ENCODE measurements at places on chromosomes 7 and 10.

GRCh38 chr7:143909863-143910262 is 7.9 kb upstream of the TCAF1 start:
- DNase-seq: no peak

DNA sequence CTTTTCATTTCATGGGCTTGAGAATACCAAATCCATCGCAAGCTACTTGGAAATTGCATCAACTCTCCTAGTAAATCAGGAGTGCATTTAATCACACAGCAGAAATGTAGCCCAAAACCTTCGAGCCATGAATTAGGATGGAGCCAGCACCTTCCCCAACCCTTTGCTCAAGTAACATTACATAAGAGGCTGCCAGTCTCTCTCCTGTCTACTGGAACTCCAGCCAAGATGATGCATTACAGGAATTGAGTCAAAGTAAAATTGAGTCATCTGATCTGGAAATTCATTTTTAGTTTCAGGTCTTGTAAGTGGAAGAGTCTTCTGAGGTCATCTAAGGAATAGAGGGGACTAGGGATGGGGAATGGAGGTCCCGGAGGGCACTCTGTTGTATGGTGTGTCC is 69.7 kb upstream of the FHIP2A start:
- DNase-seq: no peak

- no peak for DNase-seq
These were observed 103.0 kb upstream of the ANKRD1 start for GRCh38 chr10:91023700-91024398.

GRCh38 chr10:3484306-3485056 is 300.5 kb downstream of the KLF6 start:
- DNase-seq: no peak

DNA sequence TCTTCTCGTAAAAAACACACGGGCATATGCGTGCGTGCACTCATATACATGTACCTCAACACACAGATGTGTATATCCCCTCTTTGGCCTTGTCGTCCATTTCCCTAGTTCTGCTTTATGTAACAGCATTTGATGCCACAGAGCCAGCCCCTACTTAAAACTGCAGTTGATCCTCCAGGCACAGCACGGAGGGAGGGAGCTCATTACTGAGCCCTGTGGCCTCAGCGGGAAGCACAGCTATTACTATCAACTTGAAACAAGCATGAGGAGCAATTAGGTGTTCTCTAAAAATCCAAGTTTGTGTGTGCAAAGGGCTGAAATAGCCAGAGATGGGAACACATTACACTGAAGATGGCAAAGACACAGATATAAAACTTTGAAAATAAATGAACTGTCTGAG is 580.9 kb downstream of the GLRX3 start:
- no peak for DNase-seq

DNA sequence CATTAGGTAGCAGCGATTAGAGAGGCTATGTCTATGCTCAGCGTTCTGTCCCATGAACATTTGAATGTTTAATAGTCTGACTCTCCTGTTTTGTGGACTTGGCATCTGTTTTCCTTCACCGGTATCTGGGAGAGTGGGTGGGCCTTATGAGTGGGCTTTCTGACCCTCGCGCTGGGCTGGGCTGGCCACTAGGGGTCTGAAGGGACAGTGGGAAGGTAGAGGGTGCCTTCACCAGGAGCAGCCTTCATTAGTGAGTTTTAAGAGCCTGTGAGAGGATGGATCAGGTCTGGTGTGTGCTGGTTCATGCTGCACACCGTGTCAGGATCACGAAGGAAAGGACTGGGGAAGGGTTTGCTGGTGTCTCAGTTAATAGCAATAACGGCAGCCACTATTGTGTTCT is 33.4 kb downstream of the DCLRE1A start:
- no peak for DNase-seq

- DNase-seq: no peak
These were observed 543.2 kb upstream of the SEMA3D start for GRCh38 chr7:85730012-85730411.

DNA sequence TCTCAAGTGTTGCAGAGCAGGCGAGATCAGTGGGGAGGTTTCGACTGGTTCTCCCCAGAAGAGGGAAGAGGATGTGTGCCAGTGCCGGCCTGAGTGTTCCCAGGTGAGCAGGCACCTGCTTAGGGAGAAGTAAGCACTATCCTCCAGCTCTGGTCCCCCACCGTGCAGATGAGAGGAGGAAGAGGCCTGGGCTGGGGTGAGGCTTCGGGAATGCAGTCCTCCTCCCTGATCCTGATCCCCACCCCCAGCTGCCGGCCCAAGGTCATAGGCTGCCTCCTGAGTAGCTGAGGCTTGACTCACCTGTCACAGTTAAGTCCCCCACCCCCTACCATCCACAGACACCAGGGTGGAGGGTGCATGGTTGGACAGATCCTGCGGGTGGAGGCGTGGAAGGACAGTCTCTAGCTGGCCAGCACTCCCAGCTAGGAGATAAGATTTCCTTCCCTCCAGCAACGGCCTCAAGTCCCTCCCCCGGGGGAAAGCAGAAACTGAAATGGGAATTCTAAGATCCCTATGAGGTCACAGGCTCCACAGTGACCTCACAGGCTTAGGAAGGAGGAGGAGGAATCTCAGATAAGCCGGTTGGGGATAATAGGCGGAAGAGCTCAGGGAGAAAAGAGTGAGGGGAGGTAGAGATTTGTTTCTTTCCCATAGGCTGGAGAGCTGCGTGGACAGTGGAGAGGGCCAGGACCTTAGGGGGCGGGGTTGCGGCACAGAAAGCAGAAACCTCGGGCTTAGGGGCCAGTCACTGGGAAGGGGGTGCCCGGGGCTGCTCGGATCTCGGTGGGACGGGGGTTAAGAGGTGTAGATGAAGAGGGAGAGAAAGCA is 1.0 kb downstream of the LRCH4 start:
- DNase-seq: no peak

GRCh38 chr7:121873289-121874194 is 581 bp downstream of the PTPRZ1 start:
- DNase-seq: no peak

DNA sequence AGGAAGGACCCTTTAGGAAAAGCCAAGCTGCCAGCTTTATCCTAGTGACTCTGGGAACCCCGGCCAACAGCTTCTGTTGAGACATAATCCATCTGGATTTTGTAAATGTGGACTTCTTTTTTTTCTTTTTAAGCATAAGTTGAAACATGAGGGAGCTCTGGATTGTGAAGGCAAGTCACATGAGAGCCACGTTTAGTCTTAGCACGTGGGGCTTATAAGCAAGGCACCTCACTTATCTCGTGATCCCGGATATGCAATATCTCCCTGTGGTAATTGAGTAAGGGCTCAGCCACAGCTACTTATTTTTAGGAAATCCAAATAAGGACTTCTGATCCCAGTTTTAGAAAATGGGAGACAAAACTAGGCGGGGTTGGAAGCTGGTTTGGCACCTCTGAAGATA is 111.2 kb upstream of the PTN start:
- DNase-seq: no peak

- no peak for DNase-seq
These were observed 126.6 kb upstream of the RAB11FIP2 start for GRCh38 chr10:118173296-118173695.

DNA sequence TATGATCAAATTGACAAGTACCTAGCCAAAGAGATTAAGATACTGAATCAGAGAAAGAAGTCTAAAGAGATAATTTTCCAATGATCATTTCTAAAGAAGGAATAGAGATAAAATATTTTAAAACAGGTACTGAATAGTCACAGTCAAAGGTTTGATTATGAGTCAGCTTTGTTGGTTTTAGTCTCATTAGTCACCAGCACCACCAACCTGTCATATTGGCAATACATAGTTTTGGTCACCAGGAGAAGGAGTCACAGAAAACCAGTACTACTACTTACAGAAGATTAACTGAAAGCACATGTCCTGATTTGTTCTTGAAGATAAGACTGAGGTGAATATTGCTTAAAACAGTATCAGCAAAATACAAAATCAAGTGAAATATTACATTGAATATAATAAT is 34.6 kb downstream of the ZEB1 start:
- no peak for DNase-seq

DNA sequence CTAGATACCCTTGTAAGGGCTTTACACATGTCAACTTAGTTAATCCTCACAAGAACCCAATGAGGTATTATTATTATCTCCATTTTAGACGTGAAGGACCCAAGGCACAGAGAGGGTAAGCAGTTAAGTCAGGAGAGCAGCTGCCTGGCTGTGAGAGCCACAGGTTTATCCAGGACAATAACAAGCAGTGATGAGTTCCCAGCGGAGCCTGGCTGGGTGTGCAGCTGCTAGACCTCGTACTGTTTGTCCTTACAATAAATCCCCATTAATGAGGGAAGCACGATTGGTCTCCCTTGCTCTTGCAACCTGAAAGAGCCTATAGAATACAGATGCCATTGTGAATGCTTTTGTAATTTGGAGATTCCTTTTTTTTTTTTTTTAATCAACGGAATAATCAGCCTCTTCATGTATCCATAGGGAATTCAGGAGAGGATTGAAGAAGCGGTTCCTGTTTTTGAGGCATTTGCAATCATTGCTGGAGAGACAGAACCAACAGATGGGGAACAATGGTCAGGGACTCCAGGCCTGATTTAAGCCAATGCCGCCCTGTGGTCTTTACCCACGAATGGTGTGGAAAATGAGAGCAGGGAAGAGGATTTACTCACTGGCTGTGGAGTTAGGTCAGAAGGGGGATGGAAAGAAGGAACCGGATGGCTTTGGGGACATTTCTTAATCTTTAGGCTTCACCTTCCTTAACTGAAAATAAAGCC is 12.3 kb upstream of the ASB4 start:
- DNase-seq: no peak

DNA sequence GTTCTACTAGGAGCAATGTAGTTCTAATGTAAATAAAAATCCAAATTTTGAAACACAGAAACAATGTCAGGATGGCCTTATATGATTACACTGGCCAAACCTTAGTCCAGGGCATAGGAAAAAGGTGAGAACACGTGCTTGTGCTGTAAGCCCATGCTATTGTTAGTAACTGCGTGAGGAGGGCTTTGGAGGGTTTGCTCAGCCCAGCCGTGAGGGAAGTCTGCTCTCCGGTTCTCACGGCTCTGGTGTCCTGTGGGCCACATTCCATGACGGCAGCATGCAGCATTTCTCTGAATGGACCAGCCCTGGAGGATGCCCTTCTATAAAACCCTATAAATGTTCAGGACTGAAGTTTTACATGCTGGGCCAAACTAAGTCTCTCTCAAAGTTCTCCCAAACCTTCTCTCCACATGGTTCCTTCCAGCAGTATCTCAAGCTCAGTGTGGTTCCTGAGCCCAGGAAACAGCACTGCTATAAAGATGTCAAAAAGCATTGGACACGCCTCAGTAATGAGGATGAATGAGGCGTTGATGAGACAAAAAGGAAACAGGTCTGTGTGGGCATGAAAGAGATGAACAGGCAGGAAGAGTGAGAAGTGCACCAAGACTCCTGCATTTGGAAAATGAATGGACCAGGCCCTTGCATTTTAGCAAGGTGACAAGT is 174.8 kb upstream of the CDCA7L start:
- DNase-seq: no peak

DNA sequence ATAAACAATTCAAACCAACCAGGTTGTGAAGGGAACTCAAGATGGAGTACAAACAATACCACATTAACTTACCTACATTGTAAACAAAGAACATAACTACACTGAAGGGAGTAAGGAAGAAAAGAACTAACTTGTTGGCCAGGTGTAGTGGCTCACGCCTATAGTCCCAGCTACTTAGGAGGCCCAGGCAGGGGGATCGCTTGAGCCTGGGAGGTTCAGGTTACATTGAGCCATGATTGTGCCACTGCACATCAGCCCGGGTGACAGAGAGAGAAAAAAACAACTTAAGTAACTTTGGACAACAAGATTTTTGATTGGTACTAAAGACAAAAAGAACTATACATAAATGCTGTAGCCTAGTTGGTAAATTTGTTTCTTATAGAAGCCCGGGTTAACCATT is 68.8 kb downstream of the TRIL start:
- no peak for DNase-seq

- no peak for DNase-seq
These were observed 72.6 kb upstream of the NFKB2 start for GRCh38 chr10:102322914-102323313.

DNA sequence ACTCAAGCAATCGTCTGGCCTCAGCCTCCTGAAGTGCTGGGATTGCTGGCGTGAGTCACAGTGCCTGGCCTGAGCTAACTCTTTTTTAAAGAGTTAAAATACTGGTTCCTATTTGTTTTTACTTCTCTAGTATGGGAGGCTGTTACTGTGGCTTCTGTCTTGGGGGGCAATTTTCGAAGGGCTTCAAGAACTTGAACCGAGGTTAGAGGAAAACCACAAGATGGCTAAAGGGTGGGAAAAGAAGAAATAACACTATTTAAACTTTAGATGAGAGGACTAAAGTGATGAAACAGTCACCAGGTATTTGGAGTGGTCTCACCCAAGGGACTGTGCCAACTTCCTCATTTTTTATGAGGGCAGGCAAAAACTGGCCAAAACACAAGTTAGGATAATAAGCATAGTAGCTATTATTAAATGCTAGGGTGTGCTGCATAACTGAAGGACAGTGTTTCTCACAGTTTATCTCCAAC is 17.8 kb downstream of the MET start:
- no peak for DNase-seq

DNA sequence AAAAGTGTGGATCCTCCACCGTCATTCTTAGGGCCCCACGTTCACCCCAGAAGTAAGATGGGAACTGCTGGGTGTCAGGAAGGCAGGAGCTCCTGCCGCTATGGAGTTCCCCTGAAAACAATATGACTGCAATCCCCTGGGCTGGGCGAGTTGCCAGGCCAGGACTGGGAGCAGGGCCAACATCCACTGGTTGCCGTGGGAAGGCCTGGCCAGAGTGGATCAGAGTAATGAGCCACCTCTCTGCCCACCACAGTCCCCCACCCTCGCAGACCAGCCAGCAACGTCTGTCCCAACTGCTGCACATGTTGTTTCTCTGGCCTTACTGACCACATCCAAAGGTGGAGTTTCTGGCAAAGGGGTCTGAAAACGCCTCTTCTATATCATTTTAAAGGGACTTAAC is 86.6 kb downstream of the STRA8 start:
- DNase-seq: no peak

GRCh38 chr7:89837515-89837914 is 316.8 kb upstream of the STEAP1 start:
- DNase-seq: no peak

GRCh38 chr10:51767103-51767763 is 67.8 kb upstream of the CSTF2T start:
- no peak for DNase-seq
